ENCODE measurements at places on chromosomes 1 and 21.

DNA sequence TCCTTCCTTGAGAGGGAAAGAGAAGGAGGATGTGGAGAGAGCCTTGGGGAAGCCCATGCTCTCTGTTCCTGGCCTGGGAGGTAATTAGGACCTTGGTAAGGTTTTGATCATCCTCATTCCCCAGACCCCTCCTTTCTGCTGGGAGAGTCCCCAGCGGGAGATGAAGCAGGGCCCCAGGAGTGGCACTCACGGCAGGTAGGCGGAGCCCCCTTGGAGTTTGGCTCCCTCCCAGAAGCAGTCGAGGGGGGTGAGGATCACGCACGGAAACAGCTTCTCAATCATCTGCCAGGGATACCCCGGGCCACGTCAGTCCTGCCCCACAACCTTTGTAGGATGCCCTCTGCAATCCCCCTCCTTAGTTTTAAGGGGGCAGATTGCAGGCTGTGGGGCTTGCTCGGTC is 11.5 kb downstream of the PTCH2 start:
- no peak for DNase-seq

GRCh38 chr21:46100906-46101305 is 3.0 kb downstream of the COL6A2 start:
- DNase-seq = no peak

DNA sequence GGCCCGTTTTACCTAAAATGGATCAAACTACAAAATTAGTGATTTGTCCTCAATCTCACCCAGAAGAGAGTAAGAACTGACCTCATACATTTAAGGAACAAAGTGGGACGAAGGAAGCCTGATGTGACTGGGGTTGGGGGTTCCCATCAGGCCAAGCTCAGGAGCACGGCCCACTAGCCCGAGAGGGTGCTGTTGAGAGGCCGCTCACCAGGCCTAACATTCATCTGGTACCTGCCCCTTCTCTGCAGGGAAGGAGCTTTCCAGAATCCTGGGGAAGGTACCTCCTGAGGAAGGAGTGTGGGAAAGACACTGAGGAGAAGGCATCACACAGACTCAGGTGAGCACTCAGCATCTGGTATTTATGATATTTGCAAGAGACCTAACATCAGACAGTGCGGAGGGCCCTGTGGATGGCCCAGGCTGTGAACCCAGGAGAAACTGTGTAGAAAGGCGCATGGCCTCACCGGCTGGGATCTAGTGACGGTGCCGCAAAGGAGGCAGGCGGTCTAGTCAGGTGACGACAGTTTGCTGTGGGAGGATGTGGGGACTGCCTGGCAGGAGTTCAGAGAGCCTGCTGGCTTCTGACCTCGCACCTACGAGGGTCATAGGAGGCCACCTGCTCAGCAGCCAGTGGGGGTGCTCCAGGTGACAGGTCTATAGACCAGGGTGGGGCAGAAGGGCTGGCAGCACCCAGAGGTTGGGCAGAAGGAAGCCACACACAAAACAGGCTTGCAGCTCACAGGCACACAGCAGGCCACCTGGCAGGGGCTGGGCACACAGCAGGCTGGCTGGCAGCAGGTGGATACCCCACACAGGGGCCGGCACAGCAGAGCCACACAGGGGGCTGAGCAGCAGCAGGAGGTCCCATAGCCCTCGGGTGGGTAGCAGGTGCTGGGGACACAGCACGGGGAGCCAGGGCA is 543 bp downstream of the KRTAP12-4 start:
- DNase-seq = no peak

DNA sequence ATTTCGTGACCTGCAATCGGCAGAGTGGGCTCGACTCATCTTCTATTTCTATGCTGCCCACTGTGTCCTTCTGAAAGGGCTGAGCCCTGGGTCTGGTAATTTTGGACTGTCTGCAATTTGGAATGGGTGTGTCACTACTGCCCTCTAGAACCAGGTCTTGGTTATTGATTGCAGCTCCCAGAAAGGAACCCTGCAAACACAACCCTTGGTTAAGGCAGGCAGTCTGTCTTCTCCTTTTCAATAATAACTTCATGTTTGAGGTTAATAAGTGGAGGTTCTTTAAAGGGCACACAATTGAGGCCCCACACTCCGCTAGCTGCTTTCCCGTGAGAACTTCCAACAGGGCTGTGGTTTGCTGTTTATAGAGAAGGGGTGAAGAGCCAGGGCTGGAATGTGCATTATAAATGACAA is 79.9 kb upstream of the LYST start:
- DNase-seq = no peak

GRCh38 chr1:67729872-67730271 is 44.9 kb downstream of the GADD45A start:
- no peak for DNase-seq

GRCh38 chr1:227318016-227318852 is at the start of gene CDC42BPA:
Gene CDC42BPA, minus strand, starts transcription at chr1:227318492. Its CDS starts 1,310 bp downstream, at chr1:227317182.
- peak; percentile 82 for DNase-seq

DNA sequence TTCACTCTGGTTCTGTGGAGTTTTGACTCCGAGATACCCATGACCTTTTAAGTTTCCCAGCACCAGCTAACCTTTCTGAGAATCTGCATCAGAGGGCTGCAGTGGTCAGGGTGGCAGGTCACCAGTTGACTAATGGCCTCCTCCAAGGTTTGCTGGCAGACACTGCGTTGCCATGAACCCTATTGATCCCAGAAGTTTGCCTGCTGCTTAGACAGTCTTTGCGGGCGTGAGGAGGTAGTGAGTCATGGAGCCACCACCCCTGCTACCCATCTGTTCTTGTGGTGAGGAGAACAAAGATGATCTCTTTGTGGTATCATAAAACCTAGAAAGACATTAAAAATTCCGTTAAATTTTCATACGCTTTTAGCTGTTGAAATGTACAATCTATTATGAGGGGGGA is 180.4 kb downstream of the FGGY start:
- DNase-seq = no peak

GRCh38 chr1:6183520-6183989 is 3.4 kb upstream of the CHD5 start:
- no peak for DNase-seq
